ENCODE measurements at places on chromosomes 7 and 10.

- no peak for DNase-seq
Measured at GRCh38 chr10:119428789-119429188, 113.7 kb downstream of the RGS10 start.

- no peak for DNase-seq
Measured at GRCh38 chr10:114301951-114302710, 63.1 kb downstream of the VWA2 start.

- DNase-seq, result no peak
Measured at GRCh38 chr7:46583656-46584055, 662.6 kb upstream of the IGFBP3 start.

DNA sequence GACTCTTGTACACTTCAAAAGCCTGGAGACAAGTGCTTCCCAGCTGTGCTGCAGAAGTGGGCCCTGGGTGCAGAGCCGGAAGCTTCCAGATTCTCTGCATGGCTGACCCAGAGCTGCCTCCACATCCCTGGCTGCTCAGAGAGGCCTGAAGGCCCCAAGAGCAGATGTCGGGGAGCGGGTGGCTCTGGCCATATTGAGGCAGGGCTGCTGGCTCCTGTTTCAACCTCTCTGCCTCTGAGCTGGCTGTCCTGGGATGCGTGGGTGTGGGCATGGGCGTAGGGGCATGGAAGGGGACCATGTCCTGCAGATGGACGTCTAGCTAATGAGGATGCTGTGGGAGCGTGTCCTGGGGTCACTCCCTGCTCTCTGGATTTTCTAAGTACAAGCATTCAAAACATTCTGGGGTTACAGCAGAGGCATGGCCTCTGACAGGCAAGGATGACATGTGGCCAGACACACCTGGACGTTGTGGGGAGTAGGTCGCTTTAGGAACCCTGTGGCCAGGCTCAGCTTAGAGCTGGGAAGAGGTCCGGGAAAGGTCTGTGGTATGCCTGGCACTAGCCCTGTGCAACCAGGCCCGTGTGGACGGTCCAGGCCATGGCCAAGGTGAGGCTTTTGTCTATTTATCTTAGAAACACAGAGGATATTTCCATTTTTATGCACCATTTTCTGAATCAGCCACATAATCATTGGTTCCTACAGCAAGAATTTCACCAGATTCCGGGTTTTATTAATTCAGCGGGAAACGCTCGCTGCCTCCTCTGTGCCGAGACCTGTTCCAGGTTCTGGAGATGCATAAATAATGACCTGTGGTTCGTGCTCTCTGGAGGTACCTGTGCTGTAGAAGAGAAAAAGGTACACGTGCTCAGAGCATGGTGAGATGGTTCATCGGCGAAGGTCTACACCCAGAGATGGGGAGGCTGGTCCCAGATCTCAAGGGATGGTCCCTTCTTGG, 361.1 kb downstream of the GLRX3 start:
- no peak for DNase-seq

- no peak for DNase-seq
Measured at GRCh38 chr10:58715061-58715460, 202.4 kb downstream of the BICC1 start.

- DNase-seq, result no peak
Measured at GRCh38 chr7:50142425-50143017, 49.5 kb upstream of the ZPBP start.

GRCh38 chr7:128792471-128793180, 858 bp downstream of the CCDC136 start:
- no peak for DNase-seq

DNA sequence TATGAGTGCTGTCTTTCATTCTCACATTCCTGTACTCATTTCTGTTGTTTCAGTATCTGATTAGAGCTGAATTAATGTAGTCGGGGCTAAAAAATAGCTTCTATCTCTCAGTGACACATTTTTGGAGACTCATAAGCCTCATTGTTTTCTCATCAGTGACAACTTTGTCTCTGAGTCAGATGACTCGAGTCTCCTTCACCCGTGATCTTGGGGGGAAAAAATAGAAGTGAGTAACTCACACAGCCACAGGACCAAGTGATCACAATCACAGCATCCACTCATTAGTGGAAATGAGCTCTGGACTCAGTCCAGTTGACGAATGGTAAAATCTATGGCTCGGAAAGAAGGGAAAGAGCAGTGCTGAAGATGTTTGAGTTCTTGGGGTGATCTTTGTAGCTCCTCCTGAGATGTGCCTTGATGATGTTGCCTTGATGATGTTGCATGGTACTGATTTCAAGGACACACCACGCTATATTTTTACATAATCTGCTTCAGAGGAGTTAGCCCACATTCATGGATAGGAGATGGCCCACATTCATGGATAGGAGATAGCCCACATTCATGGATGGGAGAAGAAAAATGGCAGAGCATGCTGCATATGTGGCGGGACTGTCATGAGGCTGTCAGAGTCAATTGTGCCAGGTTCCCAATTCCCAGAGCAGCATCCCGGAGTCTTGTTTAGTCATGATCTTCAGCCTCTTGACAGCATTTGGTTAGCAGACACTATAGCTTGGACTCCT, 214.7 kb downstream of the CELF2 start:
- DNase-seq, result no peak

All from stimulated activated CD8-positive, alpha-beta memory T cell treated with anti-CD3 and anti-CD28 coated beads, Interleukin-4, amount 100 ng/mL, for 1 hour (primary cell).